ENCODE measurements at places on chromosomes 5 and 9.
A peak's percentile ranks its signal among the peaks of the same experiment; 100 is the strongest.

DNA sequence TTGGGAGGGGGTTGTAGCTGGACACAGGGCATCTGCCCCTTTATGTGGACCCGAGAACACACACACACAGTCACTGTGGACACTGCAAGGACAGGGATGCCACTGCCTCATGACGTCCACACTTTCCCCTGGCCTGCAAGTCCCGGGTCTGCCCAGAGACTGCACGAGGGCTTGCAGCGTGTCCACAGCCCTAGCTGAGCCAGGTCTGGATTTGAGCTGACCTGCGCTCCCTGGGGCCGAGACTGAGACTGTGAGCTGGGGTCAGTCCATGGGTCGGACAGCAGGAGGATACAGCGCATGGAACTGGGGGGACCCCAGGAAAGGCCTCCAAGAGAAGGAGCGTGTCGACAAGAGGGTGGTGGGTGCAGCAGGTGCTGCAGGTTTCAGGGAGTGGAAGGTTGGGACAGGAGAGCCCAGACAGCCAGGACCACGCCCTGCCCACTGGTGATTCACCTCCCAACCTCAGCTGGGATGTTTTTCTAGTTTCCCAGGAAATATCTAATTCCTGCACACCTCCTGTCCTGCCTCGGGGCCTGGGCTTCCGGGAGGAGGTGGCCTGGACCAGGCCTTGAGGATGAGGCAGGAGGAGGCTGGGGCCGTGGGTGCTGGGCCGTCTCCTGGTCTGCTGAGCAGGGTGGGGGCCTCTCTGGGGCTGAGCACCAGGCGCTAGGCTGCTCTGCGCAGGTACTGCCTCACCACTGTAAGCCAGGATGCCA lies 806 bp upstream of the RNF224 start:
- DNase-seq, result no peak

GRCh38 chr9:130539420-130540223 lies 39.8 kb upstream of the FUBP3 start:
- peak; percentile 51 for DNase-seq

GRCh38 chr9:131046581-131047202 lies 37.7 kb downstream of the LAMC3 start:
- DNase-seq, result peak; percentile 65

GRCh38 chr5:175680020-175680419 lies 22.1 kb downstream of the HRH2 start:
- DNase-seq, result no peak

DNA sequence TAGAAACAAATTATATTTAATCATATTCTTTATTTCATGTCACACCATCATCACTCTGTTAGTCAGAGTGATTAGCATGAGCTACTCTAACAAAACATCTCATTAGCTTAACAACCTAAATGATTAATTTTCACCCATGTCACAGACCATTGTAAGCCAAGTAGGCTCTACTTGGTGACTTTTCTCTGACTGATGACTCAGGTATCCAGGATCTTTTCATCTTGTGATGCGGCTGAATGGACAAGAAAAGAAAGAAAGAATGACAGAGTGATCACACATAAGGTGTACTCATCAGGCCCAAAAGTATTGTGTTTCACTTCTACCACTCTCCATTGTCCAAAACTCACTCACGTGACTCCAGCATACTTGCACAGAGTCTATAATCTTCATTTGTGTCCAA lies 299.3 kb downstream of the ANXA1 start:
- no peak for DNase-seq

DNA sequence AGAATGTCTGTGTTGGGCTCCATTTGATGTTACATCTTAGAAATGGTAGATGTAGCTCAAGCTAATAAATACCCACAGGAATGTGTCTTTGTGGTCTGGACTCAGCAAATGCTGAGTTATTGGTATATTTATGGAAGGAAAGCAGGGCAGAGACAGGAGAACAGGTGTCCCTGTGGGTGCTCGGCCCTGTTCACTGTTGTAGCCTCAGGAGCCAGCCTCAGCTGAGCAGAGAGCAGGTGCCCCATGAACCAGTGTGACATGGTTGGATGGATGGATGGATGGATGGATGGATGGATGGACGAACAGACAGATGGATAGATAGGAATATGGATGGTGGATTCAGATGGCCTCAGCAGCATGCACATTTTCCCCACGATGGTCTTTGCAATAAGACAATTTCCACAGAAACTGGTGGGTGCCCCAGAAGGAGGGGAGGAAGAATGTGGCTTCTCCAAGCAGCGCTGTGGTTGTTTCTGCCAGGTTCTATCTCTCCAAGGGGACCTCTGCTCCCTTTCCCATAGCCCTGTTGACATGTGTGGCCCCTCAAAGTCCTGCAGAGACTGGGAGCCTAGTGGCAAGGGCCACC lies 8.2 kb upstream of the IRF1 start:
- DNase-seq, result no peak

Measured in fibroblast of skin of scalp (primary cell).